Muscle of arm (tissue), 14 donors: ENCODE measurements at places on chromosomes 6 and 20.

GRCh38 chr6:56953597-56954402 is 1.1 kb upstream of the BEND6 start:
- DNase-seq: peak; percentile 8

GRCh38 chr6:119209452-119210205 is 131.2 kb upstream of the FAM184A start:
- DNase-seq: no peak

GRCh38 chr6:118263921-118264486 is 284.1 kb upstream of the PLN start:
- no peak for DNase-seq

- no peak for DNase-seq
Observed at GRCh38 chr6:134253681-134254080, 64.2 kb downstream of the SGK1 start.

DNA sequence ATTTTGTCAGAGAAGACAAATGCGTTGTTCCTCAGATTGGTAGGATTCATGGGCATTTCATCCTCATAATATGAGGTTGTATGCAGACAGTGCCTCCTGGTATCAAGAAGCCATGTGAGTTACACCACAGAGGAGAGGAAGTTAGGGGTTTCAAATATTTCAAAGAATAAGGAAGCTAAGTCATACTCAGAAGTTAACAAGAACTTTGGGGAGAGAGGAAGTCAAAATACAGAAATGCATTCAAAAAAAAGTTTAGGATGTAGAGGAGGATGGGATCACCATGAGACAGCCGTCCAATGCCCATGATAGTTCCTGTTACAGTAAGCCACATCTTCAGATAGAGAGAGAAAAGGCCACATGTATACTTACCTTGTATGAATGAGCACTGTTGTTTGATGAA is 22.3 kb downstream of the HLA-DOB start:
- no peak for DNase-seq

DNA sequence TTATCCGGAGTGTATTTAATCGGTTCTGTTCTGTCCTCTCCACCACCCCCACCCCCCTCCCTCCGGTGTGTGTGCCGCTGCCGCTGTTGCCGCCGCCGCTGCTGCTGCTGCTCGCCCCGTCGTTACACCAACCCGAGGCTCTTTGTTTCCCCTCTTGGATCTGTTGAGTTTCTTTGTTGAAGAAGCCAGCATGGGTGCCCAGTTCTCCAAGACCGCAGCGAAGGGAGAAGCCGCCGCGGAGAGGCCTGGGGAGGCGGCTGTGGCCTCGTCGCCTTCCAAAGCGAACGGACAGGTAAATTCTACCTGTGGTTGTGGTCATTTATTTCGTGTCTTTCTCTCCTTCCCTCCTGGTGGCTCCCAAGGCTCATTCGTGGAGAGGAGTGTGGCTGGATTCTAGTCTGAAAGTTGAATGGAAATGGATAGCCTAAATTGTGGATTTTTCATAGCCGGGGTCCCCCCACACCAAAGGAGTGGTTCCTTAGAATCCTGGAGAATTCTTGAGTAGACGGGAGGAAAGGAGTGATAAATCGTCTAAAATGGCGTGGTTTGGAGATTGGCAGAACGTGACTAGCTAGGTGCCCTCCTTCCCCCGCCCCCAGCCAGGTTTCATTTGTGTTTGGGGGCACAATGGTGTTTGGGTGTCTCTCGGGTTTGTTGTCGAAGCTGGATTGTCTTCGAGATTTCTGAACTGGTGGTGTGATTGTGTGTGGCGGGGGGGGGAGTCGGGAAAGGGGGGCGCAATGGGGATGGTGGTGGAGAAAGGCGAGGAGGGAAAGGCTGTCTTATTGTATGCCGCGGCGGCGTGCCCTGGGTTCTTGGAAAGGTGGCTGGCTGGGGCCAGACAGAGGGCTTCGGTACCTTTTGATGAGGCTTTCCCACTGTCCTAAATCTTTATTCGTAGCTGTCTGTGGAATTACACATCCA is 673 bp downstream of the MARCKS start:
- peak; percentile 69 for DNase-seq

GRCh38 chr6:34491091-34491430 is 25.2 kb downstream of the PACSIN1 start:
- peak; percentile 69 for DNase-seq

- no peak for DNase-seq
Observed at GRCh38 chr6:134990262-134990661, 40.4 kb upstream of the ALDH8A1 start.

DNA sequence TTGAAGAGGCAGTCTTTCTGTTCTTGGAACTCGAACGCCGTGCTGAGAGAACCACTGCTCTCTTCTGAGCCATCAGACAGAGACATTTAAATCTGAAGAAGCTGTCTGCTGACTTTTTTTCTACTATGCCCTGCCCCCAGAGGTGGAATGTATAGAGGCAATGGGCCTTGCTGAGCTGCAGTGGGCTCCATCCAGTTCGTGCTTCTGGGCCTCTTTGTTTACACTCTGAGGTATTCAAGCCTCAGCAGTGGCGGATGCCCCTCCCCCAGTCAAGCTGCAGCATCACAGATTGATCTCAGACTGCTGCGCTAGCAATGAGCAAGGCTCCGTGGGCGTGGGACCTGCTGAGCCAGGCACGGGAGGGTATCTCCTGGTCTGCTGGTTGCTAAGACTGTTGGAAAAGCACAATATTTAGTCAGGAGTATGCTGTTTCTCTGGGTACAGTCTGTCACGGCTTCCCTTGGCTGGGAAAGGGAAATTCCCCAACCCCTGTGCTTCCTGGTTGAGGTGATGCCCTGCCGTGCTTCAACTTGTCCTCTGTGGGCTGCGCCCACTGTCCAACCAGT is 526.8 kb downstream of the CD109 start:
- DNase-seq: no peak

DNA sequence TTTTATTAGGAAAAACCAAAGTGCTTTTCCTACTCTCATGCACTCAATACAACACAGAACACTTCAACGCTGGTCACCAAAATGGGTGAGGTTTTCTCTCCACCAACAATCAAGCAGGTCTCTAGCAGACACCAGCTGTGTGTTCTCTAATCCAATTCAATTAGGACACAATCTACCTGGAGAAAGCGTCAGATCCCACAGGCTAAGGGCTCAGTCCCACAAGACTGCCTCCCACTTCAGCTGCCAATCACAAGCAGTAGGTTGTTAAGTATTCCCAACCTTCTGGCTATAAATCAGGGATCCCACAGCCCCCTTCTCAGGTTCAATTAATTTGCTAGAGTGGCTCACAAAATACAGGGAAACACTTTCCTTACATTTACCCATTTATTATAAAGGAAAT is 47.7 kb downstream of the STMND1 start:
- DNase-seq: no peak

DNA sequence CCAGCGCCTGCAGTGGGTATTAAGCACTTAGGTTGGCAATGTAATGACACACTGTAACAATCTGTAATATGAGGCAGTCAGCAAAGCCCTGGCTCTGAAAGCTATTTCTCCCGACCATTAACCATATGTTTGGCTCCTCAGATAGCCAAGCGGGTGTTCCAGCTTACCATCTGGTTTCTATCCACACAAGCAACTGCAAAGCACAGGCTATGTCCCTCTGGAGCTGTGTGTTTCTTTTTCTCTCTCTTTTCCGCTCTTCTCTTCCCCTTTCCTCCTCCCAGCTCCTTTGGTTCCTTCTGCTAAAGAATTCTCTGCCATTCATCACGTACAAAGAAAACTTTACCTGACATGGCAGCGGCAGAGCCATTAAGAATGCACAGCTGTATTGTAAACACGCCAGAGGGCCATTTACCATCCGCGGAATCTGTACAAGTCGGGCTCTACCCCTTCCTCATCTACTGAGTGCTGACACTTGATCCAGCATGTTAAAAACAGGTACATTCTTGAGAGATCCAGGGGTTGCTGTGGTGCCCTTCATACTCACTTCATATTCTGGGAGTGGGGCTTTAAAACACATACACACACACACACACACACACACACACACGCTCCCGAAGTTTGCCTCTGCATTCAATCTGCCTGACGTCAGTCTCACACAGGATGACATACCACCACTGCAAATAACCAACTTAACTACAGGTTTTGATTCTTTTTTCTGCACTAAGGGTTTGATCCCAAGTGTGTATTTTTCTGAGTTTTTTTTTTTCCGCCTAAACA is 77.2 kb downstream of the BACH2 start:
- peak; percentile 95 for DNase-seq

DNA sequence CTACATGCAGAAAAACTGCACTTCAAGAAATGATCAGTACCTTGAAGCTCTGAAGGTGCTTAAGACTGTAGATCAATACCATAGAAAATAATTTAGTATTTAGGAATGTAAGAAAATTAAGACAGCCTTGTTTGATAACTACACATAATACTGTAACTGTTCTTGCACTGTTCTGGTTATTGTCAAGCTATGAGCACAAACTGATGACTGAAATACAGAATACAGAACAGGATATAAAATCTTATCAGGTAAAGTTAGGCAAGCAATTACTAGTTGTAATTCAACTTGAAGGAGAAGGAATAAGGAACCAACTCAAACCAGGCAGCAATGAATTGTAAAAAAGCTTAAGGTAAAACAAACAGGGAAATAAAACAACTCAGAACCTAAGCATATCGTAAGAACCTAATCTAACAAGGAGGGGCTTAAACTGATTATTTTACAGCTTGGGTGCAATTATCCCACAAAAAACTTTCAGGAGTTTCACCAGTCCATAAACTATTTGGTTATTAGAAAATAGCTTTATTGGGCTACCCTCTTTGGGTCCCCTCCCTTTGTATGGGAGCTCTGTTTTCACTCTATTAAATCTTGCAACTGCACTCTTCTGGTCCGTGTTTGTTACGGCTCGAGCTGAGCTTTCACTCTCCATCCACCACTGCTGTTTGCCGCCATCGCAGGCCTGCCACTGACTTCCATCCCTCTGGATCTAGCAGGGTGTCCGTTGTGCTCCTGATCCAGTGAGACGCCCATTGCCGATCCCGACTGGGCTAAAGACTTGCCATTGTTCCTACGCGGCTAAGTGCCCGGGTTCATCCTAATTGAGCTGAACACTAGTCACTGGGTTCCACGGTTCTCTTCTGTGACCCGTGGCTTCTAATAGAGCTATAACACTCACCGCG is 97.7 kb downstream of the ATG5 start:
- no peak for DNase-seq

DNA sequence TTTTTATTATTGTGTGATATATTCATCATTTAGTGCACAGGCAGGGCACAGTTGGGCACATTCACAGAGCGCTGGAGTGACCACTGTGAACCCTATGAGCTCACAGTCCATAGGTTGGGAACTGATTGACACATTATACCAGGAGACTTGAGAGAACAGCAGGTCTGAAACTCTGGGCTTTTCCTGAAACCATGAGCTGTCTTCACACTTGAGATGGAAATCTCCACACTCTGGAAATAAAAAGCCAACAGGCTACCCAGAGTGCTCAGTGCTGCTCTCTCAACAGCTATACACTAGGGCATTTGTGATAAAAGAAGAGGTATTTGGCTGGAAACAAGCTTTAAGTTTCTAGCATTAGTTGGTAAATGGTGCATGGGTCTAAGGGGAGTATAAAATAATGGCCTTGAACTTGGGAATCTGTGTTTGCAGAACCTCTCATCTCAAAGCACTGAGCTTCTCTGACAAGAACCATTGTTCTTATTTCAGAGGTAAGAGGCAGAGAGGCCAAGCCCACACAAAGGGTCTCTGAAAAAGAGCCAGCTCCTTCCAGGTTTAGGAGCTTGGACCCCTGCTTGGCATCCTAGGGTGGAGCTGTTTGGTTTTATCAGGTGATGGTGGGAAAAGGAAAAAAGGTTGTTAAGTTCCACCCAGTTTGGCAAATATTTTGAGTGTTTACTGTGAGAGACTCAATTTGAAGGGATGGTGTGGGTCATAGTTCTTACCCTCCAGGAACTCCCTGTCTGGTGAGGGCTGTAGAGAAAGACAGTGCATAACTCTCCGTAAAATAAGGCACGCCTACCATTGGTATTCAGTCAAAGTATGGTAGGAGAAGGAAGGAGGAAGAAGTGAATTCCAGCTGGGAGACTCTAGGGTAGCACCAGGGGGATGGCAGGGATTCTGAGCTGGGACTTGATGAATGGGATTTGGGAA is 14.5 kb downstream of the CHMP4B start:
- DNase-seq: no peak

GRCh38 chr6:126071000-126071647 is 84.8 kb downstream of the TRMT11 start:
- no peak for DNase-seq

DNA sequence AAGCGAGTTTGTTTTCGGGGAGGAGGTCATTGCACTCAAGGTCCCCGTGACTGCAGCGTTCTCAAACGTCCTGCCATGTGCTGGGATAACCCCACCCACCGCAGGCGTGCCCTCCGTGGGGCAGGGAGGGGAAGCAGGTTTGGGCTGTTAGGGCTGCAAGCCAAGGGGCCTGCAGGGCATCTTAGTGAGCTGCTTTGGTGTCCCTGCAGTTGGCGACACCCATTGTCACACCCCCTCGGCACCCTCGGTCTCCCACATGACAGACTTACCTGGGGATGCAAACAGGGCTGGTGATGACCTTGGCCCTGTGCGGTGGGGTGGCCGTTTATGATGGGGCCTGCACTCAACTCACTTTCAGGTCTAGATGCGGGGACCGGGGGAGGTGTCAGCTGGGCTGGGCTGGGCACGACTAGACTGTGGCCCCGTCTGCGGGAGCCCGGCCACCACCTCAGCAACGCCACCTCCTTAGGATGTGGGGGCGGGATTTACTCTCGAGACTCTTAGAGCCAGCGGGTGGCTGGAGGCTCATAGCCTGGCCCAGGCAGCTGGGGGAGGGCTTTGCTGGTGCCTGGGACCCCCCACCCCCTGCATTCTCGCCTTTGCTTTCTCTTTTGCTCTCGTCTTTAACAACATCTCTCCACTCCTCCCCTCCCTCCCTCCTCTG is 6.5 kb upstream of the GATA5 start:
- no peak for DNase-seq

- no peak for DNase-seq
Observed at GRCh38 chr6:42326248-42326647, 108.6 kb upstream of the MRPS10 start.

DNA sequence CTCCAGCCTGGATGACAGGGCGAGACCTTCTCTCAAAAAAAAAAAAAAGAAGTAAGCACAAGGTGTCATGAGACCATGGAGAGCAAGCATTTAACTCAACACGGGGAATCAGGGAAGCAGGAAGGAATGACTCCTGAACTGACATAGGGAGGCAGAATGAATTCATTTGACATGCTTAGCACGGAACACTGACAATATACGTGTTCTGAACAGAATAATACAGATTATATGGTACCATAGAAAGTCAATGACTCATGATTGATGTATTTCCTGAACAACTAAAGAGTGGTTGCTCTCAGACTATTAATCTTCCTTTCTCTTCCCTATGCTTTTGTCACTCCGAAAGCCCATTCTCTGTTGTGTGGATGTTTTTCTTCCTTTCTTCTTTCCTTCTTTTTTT is 20.7 kb upstream of the ASIP start:
- DNase-seq: no peak

DNA sequence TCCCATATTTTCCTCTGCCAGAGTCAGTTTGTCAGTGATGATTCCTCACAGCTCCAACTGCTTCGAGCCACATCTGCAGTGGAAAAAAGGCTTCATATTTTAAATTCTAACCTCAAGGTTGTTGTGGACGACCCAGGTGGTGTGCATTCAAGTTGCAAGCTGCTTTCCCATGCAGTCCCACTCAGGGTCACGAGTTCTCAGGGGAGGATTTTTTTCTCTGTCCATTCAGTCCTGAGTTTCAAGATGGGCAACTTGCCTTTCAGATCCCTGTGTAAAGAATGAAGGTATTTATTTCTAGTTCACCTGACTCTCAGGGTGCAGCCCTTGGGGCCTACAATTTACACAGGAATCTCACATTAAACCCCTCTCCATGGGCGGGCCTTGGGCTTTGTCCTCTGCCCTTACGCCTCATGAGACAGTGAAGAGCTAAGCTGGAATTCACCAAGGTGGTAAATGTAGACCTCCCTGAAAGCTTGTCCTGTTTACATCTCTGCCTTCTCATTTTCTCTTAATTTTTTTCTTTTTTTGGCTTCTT is 65.9 kb downstream of the TPD52L1 start:
- DNase-seq: no peak
